ENCODE measurements at places on chromosomes 6 and 20.
A peak's percentile ranks its signal among the peaks of the same experiment; 100 is the strongest.

DNA sequence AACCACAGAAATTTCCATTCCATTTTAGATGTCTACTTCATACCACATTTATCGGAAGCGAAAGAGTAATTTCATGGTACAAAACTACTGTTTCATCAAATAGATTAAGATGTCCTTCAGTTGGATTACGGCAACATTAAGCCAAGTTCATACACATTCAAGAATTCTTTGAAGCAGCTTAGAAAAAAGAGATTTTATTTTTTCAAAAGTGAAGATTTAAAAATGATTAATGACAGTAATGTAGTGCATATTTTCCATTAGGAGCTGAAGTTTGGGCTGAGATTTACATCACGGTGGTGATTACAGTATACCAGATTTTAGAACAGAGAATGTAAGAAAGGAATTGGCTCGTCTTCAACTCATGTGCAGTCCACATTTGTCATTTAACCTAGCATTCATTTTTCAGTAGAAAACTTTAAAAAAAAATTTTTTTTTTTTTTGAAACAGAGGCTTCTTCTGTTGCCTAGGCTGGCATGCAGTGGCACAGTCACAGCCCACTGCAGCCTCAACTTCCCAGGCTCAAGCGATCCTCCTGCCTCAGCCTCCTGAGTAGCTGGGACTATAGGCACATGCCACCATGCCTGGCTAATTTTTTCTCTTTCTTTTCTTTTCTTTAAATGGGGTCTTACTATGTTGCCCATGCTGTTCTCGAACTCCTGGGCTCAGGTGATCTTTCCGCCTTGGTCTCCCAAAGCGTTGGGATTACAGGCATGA lies 1.9 kb downstream of the SYNJ2 start:
- no peak for DNase-seq

DNA sequence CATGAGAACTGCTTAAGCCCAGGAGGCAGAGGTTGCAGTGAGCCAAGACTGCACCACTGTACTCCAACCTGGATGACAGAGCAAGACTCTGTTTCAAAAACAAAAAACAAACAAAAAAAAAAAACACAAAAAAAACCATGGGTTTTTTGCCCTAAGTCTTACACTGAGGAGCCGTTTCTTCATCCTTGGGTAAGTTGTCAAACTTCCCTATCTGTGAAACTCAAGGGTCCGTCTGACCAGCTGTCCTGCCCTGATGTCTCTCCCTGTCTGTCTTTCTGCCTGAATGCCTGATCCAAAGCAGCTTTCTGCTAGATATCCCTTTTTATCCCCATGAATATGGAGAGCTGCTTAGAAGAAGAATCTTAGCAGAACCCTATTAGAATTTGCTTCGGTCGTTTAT lies 41.3 kb upstream of the CLDN20 start:
- DNase-seq: no peak

- DNase-seq: no peak
Measured at GRCh38 chr6:99178168-99178567, 171.3 kb downstream of the FAXC start.

DNA sequence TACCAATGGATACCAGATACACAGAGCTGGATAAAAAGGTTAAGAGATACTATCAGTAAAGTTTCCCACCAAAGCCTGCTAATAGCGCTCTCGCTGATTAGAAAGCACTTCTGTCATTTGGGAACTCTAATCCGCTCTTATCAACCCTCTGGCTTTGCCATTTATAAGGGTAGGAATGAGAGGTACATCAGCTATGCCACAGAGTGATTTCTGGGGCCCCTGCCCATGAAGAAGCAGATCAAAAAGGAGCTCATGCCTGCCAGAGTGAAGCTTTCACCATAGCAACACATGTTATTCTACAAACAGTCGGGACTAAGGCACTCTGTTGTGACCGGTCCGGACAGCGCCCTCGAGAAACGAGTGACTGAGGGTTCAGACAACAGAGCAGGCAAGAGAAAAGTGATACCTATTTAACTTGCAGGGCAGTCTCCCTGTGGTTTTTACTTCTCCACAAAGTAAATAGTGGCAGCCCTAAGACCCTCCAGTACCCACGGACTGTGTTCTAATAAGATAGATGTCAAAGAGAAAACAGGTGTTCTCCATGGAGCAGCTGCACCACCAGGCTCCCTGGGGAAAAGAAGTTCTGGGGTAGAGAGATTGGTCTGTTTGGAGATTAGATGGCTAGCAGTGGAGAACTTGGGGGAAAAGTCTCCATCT lies 5.6 kb downstream of the TRAM2 start:
- DNase-seq: no peak

GRCh38 chr6:56808871-56809359 lies 146.0 kb upstream of the BEND6 start:
- no peak for DNase-seq

- DNase-seq: no peak
Measured at GRCh38 chr6:157034436-157035230, 257.5 kb downstream of the ARID1B start.

GRCh38 chr6:29974901-29975560 lies 32.7 kb downstream of the HLA-A start:
- no peak for DNase-seq

- DNase-seq: no peak
Measured at GRCh38 chr20:42688576-42688975, 501.1 kb downstream of the PTPRT start.

- no peak for DNase-seq
Measured at GRCh38 chr6:36739947-36740817, 42.6 kb downstream of the RAB44 start.

- DNase-seq: no peak
Measured at GRCh38 chr6:134035823-134036296, 16.6 kb downstream of the SLC2A12 start.

- DNase-seq: no peak
Measured at GRCh38 chr6:15153191-15153590, 92.7 kb upstream of the JARID2 start.

GRCh38 chr6:27043244-27043643 lies 204.3 kb upstream of the PRSS16 start:
- no peak for DNase-seq

DNA sequence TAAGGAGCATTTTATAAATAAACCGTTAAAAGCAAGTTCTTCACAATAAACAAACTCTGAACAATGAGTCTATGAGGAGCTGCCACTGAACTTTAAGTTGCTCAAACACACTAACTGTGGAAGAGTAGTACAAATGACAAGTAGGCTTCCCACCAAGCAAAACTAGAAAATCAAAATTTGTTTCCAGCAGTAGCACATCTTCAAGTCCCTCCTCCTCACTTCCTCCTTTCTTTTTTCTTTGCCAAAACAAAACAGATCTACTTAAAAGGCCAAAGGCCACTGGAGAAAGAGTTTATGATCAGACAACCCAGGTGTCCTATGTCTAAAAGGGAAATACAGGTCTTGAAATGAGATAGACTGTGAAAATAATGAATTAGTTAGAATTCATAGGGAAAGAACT lies 17.1 kb upstream of the FAM135A start:
- DNase-seq: no peak

GRCh38 chr20:45779011-45779915 lies 12.4 kb downstream of the WFDC3 start:
- DNase-seq: no peak

DNA sequence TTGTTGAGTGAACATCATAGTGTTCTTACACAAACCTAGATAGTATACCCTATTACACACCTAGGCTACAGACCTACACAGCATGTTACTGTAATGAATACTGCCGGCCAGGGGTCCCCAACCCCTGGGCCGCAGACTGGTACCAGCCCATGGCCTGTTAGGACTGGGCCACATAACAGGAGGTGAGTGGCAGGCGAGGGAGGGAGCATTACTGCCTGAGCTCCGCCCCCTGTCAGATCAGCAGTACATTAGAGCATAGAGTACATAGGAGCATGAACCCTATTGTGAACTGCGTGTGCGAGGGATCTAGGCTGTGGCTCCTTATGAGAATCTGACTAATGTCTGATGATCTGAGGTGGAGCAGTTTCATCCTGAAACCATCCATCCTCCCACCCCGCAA lies 126.3 kb downstream of the PRND start:
- peak; percentile 14 for DNase-seq

DNA sequence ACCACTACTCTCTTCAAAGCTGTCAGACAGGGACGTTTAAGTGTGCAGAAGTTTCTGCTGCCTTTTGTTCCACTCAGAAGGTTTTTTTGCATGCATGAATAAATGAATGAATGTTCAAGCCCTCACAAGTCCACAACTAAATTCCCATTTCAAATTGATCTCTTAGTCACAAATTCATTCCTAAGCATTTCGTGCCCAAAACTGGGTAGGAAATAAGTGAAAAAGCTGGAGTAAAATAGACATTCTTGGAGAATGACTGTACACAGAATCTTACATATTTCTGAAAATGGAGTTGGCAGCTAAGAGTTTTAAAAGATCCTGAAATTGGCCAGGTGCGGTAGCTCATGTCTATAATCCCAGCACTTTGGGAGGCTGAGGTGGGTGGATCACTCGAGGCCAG lies 117.6 kb downstream of the PERP start:
- no peak for DNase-seq

- DNase-seq: no peak
Measured at GRCh38 chr6:128097009-128097408, 196.2 kb upstream of the THEMIS start.

GRCh38 chr20:7843613-7844012 lies 96.6 kb downstream of the HAO1 start:
- DNase-seq: no peak

DNA sequence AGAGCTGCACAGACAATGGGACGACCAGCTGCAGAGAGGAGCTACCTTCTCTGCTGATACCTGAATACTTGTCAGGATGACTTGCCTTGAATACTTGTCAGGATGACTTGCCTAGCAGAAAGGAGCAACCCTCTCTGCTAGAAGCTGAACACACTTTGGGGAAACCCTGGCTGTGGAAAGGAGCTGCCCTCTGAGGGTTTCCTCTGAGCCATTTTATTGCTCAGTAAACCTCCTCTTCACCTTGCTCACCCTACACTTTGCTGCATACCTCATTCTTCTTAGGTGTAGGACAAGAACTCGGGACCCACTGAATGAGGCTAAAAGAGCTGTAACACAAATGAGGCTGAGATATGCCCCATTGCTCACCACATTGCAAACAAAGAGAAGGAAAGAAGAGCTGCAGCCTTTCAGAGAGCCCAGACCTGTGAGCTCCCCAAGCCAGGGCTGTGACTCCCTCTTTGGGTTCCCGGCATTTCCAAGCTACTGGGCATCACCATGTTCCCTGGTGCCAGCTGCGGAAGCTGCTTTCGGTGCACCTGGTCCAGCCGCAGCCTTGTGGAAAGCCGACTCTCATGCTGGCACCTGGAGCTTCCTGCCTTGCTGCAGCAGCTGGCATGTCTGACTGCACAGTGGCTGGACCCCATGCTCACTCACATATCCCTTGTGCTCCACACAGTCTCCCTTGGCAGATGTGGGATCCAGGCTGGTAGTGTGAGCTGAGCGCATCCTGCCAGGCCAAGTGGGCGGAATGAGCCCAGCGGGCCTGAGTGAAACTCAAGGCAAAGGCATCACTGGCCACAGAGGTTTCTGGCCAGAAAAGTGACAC lies 106.7 kb upstream of the AHI1 start:
- DNase-seq: no peak

GRCh38 chr20:7291323-7291943 lies 523.9 kb downstream of the BMP2 start:
- DNase-seq: no peak

DNA sequence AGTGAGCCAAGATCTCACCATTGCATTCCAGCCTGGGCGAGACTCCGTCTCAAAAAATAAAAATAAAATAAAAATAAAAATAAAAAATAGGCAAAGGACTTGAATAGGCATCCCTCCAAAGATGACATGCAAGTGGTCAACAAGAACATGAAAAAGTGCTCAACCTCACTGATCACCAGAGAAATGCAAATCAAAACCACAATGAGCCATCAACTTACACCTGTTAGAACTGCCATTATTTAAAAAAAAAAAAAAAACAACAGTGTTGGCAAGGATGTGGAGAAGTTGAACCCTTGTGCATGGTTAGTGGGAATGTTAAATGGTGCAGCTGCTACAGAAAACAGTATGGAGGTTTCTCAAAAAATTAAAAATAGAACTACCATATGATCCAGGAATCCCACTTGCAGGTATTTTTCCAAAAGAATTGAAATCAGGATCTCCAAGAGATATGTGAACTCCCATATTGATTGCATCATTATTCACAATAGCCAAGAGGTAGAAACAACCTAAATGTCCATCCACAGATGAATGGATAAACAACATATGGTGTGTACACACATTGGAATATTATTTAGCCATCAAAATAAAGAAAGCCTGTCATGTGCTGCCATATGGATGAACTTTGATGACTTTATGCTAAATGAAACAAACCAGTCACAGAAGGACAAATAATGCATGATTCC lies 2.8 kb downstream of the C20orf203 start:
- DNase-seq: no peak

DNA sequence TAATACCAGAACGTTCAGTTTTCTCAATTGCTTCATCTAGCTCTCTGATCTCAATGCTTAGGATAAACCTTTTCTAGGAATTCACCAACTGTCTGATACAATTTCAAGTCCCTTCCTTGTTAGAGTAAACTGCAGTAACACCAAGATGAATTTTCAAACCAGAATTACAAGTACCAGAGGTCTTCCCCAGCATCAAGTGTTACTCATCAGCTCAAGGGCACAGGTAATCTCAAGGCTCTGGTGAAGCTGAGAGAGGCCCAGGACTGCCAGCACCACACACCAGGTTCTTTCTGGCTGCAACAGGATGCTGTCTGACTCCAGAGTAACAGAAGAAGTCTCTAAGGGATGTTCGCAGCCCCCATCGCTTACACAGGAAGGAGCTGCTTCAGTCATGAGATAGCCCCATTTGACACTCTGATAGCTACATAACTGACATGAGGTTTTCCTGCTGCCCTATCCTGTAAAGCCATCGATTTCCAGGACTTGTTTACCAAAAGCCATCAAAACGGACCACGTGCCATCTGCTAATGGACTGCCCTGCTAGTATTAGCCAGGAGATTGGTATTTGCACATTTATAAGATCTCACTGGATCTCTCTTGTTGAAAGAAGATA lies 549.4 kb downstream of the UTRN start:
- no peak for DNase-seq

DNA sequence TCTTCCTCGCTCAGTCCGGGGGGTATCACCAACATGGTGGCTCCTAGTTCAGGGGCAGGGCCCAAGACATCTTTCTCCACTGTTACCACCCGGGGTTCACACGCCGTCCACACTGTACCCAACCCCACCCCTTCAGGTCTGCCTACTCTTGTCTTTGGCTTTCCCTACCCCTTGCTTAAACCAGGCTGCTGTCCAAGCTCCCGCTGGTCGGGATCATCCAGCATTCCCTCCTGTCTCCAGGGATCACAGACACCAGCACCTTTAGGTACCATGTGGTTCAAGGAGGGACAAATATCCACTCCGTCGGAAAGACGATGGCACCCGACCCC lies 395 bp downstream of the NELFE start:
- DNase-seq: no peak

GRCh38 chr6:167936051-167936450 lies 61.4 kb upstream of the KIF25 start:
- DNase-seq: no peak

GRCh38 chr6:93676581-93676980 lies 257.2 kb upstream of the EPHA7 start:
- DNase-seq: no peak

DNA sequence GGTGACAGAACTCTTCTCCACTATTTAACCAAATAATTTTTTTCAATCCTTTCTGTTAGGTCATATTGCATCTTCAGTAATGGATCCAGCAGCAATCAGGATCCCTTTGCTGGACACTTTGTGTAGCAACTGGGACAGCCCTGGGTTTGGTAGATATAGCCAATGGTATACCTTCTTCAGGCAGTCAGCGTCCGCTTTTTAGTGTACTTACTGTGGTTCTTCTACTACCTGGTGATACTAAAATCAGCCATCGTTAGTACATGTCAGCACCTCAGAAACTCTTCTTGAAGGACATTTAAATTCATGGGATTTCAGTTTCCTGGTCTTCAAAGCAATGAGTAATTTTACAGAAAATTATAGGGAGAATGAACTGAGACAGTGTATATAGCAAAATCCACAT lies 93.5 kb downstream of the ADGRG6 start:
- DNase-seq: no peak

Data from stimulated activated CD8-positive, alpha-beta memory T cell treated with anti-CD3 and anti-CD28 coated beads, Interleukin-4, amount 100 ng/mL, for 48 hours (primary cell).